ENCODE measurements at places on chromosomes 5 and 9.

GRCh38 chr9:76798527-76798926, 34.3 kb downstream of the PCA3 start:
- DNase-seq, result no peak

DNA sequence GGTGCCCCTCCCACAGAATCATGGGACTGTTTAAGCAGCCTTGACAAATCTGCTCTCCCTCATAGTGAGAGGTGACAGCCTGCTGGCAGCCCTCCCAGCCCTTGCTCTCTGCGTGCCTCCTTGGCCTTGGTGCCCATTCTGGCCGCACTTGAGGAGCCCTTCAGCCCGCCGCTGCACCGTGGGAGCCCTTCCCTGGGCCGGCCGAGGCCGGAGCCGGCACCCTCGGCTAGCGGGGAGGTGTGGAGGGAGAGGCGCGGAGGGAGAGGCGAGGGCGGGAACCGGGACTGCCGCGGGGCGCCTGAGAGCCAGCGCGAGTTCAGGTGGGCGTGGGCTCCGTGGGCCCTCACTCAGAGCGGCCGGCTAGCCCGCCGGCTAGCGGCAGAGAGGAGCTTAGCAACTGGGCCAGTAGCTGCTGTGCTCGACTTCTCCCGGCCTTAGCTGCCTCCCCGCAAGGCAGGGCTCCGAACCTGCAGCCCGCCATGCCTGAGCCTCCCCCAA, 125.9 kb upstream of the MYO10 start:
- DNase-seq, result no peak

GRCh38 chr9:5920860-5921328, 30.2 kb downstream of the MLANA start:
- DNase-seq, result no peak

GRCh38 chr9:37251452-37251851, 131.1 kb downstream of the ZCCHC7 start:
- no peak for DNase-seq

- no peak for DNase-seq
Observed at GRCh38 chr5:150082889-150083288, 3.5 kb downstream of the CSF1R start.

DNA sequence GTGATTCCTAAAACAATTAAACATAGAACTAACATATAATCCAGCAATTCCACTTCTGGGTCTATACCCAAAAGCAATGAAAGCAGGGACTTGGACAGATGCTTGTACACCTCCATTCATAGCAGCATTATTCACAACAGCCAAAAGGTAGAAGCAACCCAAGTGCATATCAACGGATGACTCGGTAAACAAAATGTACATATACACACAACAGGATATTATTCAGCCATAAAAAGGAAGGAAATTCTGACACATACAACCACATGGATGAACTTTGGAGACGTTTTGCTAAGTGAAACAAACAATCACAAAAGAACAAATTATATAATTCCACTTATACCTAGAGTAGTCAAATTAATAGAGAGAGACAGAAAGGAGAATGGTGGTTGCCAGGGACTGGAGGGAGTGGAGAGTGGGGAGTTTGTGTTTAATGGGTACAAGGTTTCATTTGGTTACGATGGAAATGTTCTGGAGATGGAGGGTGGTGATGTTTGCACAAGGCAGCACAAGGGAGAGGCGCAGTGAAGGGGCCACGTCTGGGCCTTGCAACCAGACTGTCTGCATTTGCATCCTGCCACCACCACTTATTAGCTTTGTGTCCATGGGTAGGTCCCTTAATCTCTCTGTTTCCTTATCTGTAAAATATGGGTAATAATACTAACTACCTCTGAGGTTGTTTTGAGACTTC, 36.3 kb upstream of the RLN1 start:
- DNase-seq, result no peak

DNA sequence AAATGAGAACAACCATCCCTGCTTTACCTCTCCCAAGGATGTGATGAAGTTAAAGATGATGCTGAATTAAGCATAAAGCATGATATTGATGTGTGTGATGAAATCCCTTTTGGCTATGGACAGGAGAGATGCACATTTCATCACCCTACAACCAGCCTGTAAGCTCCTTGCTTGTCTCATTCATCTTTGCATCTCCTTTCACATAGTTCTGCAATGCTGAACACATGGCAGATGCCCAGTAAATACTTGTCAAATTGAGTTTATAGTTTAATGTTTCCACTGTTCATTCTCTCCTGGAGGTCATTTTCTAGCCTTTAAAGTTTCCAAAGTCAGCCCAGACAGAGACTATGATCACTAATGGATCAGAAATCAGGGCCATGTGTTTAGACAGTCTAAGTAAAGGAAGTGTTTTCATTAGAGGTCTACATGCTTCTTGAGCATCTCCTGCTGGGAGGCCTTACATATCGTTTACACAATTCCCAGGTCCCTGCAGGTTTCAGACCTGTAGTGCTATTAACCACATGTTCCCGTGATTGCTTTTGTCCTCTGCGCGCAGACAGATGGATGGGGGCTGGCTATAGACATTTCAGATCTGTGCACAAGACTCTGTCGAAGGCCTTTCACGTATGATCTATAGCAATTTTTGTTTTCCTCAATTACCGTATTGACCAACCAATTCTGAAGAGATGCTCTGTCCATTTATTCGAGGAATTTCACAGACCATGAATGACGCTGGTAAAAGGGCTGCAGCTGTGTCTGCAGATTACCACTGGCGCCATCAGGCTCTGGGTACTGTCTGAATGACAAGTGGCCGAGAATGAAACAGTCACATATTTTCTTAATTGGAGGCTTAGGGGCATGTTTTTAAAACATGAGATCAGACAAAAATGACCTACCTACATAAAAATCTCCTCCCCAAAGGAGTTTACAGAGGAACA, 49.0 kb upstream of the CKMT2 start:
- DNase-seq, result peak; percentile 3

- DNase-seq, result no peak
Observed at GRCh38 chr9:27714388-27714787, 141.1 kb upstream of the C9orf72 start.

- DNase-seq, result no peak
Observed at GRCh38 chr5:36111238-36111637, 40.4 kb downstream of the LMBRD2 start.

GRCh38 chr5:121919046-121919445, 42.7 kb upstream of the SRFBP1 start:
- no peak for DNase-seq

DNA sequence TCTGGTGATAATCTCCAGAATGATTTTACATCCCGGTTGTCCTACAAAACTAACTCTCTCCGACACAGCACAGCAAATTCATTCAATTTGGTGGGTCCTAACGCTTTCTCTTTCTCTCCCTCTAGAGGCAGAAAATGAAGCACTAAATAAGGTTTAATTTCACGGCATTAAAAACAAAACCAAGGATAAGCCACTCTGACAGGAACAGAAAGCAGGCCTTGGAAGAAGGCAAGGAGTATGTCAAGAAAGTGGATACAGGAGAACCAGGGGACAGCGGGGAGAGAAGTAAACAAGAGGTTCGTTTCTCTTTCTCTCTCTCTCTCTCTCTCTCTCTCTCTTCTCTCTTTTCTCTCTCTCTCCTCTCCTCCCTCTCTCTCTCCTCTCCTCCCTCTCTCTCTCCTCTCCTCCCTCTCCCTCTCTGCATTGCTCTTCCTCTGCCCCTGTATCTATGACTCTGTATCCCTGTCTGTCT, 49.8 kb downstream of the EBF1 start:
- DNase-seq, result no peak

DNA sequence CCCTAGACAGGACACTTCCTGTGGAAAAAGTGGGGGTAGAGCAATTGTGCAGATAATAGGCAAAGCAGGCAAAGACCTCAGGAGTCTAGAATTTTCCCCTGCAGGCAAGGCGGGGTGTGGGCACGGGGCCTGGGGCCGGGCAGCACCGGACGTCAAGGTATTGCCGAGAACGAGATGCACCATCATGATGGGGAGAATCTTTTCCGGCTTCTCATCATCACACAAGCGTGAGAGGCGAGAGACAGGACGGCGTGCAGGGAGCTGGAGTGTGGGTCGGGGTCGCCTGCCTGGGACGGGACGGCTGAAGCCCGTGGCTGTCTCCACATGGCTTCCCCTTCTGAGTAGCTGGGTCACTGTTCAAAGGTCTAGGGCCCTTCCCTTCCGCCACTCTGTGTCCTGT, 44.5 kb downstream of the OLFM1 start:
- no peak for DNase-seq
